ENCODE measurements at places on chromosomes 13 and 19. TPM values are rescaled to one million over a fixed set of nuclear protein-coding genes. Genes with fewer than 3 reads are reported as not detected.
A peak's percentile ranks its signal among the peaks of the same experiment; 100 is the strongest.

Gene NTN5
- total RNA-seq, result 1.1 TPM

DNA sequence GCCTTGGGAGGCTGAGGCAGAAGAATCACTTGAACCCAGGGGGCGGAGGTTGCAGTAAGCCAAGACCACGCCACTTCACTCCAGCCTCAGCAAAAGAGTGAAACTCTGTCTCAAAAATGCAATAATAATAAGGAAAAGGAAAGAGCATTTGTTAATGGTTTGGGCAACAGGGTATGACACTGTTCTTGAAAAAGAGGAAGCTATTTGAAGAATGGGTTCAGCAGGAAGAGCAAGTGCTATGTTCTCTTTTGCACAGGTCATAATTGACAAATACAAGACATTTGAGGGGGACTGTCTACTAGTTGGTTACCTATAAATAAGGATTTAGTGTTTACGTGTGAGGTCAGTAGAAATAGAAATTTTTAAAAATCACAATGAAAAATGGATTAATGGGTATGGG is 218.3 kb downstream of the DCT start:
- no peak for DNase-seq
- no peak overlapping the region for H3K27ac ChIP-seq
- H3K27me3 ChIP-seq, result no peaks in the 10 kb centered on the region
- H3K4me1 ChIP-seq, result peaks cover 18% of the 10 kb centered on the region
- H3K4me3 ChIP-seq, result no peak overlapping the region

DNA sequence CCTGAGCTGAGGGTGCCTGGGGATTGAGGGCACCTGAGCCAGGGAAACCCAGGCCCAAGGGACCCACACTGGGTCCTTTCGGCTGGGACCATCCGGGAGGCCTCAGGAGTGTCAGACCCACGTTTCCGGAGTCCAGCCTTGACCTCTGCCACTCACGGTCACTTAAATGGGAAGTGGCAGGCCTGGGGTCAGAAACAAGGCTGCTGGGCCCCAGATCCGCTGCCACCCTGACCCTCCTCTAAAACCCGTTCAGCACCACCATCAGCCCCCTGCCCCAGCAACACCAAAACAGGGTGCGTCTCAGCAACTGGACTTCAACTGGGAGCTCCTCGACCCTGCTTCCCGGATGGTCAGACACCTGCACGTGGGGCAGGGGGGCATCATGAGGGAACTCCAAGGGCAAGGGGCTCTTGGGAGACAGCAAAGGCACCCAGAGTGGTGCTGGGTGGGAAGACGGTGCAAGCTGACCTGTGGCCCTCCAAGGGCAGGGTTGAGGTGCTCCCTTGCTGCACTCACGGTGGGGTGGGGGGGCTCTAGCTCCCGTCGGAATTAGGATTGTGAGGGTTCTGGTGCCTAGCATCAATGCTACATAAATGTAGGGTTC is 1.2 kb upstream of the PLPP2 start:
- peak; percentile 53 for DNase-seq
- no peak overlapping the region for H3K4me3 ChIP-seq
- H3K27ac ChIP-seq, result no peak overlapping the region
- peaks cover 18% of the 10 kb centered on the region for H3K27me3 ChIP-seq

DNA sequence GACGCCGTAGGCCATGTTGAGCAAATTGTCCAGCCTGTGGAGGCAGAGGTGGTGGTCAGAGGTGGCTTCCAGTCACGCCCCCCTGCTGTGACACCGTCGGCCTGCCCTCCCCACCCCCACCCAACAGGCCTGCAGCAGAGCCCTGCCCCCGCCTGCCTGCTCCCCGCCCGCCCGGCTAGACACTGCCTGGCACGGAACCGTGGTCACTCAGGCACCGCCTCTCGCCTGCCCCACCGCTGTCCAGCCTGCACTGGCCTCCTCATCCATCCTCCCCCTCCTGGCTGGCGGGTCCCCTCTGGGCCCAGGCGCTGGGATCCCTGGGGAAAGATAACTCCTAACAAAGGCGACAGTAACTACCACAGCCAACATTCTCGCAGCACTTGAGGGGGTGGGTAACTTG is 21.7 kb downstream of the PRKCSH start:
- DNase-seq, result no peak
- peaks cover 4% of the 10 kb centered on the region for H3K27me3 ChIP-seq
- H3K36me3 ChIP-seq, result no peaks in the 10 kb centered on the region
- peaks cover 4% of the 10 kb centered on the region for H3K4me1 ChIP-seq

Measured in chondrocyte (in vitro differentiated cells).